ENCODE measurements at places on chromosomes 16 and 17.

GRCh38 chr16:66378741-66379570, 12.5 kb downstream of the CDH5 start:
- DNase-seq: no peak

DNA sequence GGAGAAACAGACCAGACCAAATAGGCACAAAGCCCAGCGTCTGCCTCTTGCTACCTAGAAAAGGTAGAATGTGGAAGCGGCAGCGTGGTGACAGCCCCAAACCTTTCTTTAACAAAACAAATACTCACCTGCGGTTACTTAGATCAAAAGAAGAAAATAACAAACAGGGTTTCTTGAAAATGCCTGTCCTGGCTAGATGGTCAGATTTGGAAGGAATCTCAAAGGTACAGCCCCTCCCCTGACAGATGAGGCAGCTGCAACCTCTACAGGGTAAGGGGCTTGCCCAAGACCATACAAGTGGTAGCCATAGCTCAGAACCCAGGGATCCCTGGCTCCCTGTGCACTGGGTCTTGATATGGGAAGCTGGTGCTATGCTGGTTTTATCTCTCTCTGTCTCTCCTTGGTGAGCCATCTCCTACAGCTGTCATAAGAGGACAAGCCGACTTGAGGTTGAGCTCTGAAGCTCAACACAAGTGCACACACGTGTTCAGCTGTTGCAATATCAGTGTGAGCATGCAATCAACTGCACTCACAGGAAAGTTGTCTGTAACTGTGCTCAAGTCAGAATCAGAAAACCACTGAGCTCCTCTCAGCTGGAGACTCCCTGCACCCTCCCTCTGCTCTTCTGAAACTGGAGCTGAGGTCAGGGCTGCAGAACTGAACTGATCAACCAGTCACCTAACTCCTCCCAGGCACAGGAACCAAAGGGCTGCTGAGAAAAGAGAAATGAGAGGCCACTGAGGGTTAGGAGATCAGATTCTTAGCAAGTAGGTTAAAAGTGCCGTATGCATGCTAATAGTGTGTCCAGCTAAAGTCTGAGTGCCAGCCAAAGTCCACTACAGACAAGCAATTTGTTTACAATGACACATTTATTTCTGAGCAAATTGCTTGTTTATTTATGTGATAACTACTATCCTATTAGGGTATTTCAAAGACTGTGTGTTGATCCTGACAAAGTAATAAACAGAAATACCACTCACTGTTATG, 6.1 kb upstream of the RNF157 start:
- DNase-seq: no peak

DNA sequence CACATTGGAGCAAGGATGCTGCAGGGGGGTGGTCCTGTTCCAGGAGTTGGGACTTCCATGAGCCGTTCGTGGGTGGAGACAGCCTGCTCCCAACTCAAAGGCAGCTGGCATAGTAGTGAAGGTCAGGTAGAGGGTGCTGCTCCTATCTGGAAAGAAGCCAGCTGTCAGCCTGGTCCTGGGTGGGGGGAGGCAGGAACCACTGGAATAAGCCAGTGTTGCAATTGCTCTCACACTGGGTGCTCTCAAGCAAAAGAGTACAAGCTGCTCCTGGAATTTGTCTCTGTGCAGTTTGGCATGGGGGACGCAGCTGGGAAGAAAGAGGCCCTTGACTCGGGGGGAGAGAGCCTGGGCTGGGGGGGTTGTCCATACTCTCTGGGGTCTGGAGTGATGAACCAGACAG, 8.7 kb downstream of the CACNG5 start:
- DNase-seq: no peak

DNA sequence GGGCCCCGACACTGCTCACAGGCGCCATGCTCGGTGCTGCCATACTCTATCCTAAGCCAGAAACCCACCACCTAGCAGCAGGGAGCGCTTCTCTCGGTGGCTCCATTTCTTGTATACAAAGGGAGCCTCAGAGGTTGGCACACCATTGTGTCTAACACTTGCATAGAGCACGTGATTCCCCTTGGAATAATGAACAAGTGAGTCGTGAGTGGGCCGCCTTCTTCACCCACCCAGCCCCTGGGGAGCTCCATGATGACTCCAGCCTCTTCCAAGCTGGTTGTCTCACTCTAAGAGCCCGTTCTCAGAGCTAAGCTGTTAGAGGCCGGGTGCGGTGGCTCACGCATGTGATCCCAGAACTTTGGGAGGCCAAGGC, 82.3 kb upstream of the ZNF469 start:
- DNase-seq: no peak

- no peak for DNase-seq
Observed at GRCh38 chr16:27102701-27103575, 36.2 kb downstream of the C16orf82 start.

- DNase-seq: no peak
Observed at GRCh38 chr17:56785997-56786680, 47.6 kb downstream of the C17orf67 start.

- DNase-seq: peak; percentile 72
Observed at GRCh38 chr17:50430821-50431618, 5.0 kb downstream of the ACSF2 start.

DNA sequence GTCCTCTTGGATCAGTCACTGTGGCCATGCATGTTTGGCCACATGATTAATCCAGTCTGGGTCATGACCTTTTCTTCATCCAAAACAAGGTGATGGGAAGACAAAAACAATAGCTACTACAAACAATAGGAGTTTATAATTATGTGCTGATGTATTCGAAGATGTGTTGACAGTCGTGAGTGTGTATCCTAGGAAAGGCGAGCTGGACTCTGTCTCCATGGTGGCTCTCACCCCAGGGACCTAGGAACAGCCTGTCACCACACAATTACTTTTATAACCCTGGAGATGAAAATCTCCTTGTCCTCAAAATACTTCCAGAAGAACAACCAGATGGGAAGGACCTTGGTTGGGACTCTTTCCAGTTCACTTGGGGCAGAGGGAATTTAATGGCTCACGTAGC, 9.8 kb upstream of the PLK1 start:
- DNase-seq: no peak

GRCh38 chr16:9318764-9319163, 227.3 kb downstream of the HAPSTR1 start:
- DNase-seq: no peak

- DNase-seq: no peak
Observed at GRCh38 chr16:86570558-86571529, 4.2 kb downstream of the FOXC2 start.

- DNase-seq: no peak
Observed at GRCh38 chr17:28956112-28956511, 4.8 kb upstream of the PHF12 start.

GRCh38 chr16:4570688-4571321, 14.7 kb downstream of the C16orf96 start:
- no peak for DNase-seq

GRCh38 chr17:79650861-79651260, 40.0 kb upstream of the RBFOX3 start:
- DNase-seq: no peak

- no peak for DNase-seq
Observed at GRCh38 chr16:49130397-49130796, 151.2 kb downstream of the CBLN1 start.

- DNase-seq: no peak
Observed at GRCh38 chr17:39166437-39167335, 725 bp upstream of the ARL5C start.

DNA sequence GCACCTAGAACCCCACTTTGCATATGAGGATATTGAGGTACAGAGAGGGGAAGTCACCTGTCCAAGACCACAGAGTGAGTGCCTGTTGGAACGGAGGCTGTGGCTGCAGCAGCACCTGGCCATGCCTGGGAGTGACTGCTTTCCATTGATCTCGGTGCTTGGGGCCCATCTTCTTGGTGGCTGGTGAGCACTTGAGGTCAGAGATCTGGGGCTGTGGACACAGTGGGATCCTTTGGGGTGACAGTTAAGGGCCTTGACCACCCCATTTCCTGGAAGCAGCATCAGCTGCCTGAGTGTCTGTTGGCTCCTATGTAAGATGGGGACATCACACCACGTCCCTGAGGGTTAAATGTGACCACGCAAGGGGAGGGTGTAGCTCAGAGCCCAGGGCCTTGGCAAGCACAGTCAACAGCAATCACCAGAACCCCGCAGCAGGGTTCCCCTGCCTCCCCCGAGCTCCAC, 111.7 kb downstream of the IRF8 start:
- DNase-seq: no peak

DNA sequence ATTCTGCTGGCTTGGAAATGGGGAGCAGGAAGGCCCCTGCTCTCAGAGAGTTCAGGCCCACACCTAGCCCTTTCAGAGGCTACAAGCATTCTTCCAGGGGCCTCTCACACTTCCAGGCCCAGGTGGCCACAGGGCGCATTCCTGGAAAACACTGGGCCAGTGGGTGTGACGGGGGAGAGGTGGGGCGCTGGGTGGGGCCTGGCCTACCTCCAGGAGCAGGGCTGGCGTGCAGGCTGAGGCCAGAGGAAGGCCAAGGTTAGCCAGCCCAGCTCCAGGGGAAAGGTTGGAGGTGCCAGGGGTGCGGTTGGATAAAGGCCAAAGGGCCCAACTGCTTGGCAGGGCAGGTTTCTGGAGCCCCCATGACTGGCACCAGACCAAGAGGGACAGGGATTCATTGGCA, 198.2 kb downstream of the MAF start:
- DNase-seq: no peak

DNA sequence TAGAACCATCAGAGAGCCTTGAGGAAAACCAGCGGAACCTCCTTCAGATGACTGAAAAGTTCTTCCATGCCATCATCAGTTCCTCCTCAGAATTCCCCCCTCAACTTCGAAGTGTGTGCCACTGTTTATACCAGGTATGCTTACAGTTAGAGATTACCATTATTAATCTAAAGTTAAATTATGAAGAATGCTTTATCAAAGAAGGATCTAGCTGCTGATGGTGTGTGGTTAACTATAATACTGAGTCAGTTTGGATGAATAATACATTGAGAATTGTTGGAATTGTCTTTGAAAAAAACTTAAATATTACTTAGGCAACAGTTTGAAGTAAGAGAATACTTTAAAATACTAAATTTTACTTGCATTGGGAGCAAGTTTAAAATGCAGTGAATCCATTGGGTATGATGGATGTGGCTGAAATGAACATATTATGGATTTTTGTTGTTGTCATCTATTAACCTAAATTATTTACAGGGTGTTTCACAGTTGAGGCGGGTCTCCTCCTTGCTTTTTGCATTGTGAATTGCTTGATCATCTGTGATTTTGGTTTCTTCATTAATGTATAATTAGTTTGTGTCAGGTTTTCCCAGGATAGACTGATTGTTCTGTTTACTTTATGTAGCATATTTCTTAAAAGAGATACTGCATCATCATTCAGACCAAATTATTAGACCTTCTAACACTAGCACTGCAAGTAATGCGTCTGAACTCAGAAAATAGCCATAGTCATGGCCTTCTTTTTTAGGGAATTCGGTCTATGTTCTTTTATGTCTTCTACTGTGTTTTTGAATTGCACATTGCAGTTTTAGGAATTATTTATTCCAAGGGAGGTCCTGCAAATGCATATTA, 47.8 kb downstream of the OMG start:
- no peak for DNase-seq

DNA sequence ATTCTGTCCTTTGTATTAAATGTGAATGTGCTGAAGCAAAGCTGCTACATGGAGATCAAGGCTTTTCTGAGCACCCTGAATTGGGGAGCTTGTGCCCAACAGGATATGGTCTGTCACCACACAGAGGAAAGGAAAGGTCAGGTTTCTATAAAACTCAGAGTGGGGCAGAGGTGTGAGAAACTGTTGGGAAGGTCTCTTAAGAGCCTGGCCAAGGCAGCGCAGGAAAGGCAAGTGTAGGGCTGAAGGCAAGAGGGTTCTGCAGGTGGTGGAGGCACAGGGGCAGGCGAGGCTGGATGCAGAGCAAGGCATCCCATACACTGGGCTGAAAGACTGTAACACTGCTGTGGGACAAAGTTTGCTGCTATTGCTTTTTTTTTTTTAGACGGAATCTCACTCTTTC, 8.1 kb downstream of the COX6A2 start:
- no peak for DNase-seq

GRCh38 chr17:73706858-73707257, 62.6 kb upstream of the SDK2 start:
- DNase-seq: no peak

DNA sequence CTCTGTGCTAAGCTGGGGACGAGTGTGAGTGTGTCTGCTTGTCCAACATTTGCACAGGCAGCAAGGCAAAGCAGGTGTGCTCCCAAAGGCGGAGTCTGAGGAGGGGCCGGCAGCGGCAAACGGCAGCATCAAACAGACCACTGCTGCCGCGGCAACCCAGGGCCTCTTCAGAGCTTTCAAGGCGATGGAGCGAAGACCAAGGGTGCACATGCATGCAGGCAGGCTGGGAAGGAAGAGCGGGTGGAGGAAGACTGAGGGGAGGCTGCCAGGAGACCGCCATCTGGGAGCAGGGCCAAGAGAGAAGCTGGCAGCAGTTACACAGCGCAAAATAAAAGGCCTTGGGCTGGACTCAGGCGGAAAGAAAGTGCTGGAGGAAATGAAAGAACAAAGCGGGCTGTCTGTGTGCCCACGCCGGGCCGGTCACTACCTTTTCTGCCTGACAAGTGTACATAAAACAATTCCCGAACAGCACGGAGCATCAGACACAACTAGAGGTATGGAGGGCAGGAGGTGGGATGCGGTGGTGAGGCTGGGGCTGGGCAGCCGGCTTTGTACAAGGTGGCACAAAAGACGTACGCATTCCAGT, 8.5 kb downstream of the TIMM22 start:
- peak; percentile 84 for DNase-seq

Measured in muscle of leg (tissue), 16 donors.